Coronary artery (tissue), 2 donors: ENCODE measurements at places on chromosomes 4 and X.

- no peak for DNase-seq
Measured at GRCh38 chrX:108177351-108178142, 86.0 kb downstream of the ATG4A start.

DNA sequence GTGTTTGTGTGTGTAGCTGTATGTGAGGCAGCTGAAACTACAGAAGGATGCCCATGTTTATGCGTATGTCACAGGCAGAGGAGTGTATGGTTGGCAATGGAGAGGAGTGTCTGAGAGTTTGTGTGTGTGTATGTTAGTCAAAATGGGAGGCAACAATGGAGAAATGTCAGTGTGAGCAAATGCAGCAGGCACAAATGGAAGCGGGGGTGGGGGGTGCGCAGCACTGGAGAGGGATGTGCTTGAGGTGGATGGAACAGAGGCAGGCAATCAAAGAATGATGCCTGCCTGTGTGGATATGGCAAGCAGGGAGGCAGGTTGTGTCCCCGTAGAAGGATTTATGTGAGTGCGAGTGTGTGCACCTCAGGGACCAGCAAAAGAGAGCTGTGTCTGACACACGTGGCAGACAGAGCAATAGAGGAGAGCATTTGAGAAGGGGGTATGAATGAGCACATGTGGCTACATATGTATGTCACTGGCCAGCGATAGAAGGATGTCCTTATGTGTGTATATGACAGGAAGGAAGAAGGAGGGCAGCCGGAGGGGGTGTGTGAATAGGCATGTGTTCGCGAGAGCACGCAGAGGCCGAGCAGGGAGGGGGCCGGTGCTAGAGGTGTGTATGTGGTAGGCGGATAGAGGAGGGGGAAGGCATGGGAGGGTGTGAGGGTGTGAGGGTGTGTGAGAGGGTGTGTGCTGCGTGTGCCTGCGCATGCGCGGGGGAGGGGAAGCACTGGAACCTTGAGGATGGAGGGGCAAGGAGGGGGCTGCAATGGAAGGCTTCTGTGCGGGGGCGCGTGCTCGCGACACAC, 1.1 kb downstream of the PJA1 start:
- DNase-seq: peak; percentile 62

- no peak for DNase-seq
Measured at GRCh38 chrX:39112143-39112542, 310.9 kb downstream of the MID1IP1 start.

GRCh38 chrX:155886409-155886808, 5.3 kb downstream of the VAMP7 start:
- DNase-seq: no peak

GRCh38 chr4:178037459-178038214, 595.4 kb upstream of the AGA start:
- DNase-seq: no peak

DNA sequence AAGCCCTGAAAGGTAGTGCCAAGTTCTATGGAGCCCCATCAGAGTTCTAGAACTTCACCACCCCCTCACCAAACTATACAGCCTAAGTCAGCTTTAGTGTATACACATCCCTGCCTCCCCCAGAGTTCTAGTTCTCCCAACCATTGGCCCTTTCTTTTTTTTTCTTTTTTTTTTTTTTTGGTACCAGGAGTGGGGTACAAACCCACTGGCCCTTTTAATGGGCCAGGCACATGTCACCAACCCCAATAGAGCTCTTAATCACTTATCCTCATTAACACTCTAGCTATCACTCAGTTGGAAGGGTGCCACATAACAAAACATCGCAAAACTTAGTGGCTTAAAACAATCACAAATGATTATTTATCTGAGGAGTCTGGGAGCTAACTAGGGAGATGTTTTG, 588.6 kb downstream of the BCOR start:
- no peak for DNase-seq

DNA sequence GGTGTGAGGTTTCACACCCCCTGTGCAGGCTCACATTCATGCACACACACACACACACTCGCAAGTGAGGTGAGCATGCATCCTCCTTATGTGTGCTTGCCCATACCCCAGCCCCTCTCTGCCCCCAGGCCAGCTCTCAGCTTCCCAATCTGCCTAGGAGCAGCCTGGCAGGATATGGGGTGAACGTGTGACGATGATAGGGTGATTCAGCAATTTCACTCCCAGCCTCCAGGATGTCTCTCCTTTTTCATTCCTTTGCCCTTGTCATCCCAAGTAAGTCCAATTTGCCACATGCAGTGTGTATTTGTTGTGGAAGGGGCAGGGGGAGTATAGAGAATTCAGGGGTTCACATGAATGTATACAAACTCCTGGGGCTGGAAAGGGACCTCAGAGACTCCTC, 7.2 kb downstream of the STARD8 start:
- DNase-seq: no peak

GRCh38 chr4:152734015-152734698, 45.4 kb downstream of the TIGD4 start:
- DNase-seq: no peak

DNA sequence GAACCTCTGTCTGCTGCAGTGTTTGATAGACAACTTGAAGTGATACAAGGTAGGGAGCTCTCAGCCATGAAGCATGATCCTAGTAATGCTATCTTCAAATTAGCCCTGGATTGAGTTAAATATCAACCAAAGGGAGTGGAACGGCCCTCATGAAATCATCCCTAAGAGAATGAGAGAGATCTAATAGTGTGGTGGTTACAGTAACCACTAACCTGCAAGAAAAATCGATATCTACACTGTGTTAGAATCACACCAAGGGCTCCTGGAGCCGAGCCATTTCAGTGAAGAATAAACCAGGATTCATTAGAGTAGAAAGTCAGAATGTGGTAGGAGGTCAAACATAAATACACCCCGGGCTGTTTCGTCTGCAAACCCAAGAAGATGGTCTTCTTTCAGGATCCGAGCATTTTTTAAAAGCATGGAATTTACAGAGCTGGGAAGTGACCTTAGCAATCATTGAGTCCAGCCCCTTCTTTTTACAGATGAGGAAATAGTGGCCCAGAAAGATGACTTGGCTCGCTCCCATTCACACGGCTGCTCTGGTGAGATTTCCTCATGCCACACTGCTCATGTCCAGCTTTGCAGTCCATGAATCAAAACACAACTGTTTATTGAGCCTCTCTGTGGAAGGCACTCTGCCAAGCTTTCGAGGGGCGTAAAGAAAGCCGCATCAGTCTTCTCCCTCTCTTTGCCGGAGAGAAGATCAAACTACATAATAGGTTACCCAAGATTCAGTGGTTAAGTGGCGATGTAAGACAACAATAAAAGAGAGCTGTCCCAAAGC, 5.5 kb upstream of the DCTD start:
- DNase-seq: no peak

GRCh38 chr4:108607079-108607815, 13.1 kb upstream of the RPL34 start:
- no peak for DNase-seq
